ENCODE measurements at places on chromosomes 3 and 15.

GRCh38 chr3:54870423-54870822, 57.4 kb downstream of the LRTM1 start:
- no peak for DNase-seq

DNA sequence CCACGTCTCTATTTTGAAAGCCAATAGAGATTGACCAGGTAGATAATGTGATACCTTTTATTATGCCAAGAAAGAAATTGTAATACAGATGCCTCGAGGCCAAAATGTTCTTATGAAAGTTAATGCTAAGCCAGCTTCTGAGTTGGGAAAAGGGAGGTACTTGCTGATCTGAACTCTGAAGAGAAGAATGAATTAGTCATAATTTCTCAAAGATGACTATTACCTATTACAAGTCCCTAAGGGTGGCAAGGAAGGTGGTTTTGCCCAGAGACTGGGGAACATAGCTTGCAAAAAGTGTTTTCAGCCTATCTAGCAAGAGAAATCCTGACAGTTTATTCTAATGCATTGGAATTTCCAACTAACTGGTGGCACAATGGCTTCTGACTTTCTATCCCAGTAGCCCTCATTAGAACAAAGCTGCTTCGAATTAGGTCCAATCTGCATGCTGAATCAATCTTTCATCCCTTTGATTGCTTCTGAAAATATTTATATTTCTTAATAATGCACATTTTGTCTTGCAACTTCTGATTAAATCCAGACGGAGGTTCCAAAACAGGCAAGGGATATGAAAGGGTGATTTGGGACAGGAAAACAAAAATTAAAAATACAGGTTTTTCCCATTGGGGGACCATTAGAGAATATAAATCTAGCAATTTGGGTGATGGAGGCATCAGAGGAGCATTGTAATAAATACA, 17.7 kb upstream of the NR2F2 start:
- DNase-seq, result no peak

GRCh38 chr3:67654844-67655177, 399 bp upstream of the SUCLG2 start:
- no peak for DNase-seq

DNA sequence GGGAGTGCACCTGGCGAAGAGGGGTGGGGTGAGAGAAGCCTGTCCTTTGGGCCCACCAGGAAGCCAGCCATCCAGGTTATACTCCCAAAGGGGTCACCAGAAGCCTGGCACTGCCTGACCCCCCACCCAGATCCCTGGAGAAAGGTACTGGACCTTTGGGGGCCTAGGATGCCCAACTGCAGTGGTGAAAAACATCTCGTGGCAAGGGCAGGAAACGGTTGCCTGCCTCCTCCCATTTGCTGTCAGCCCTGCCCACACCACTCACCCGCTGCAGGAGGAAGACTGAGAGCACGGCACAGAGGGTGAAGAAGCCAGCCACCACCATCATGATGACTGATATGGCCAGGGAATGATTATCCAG, 2.2 kb upstream of the ULK3 start:
- DNase-seq, result no peak

- DNase-seq, result no peak
These were observed 29.0 kb downstream of the MFN1 start for GRCh38 chr3:179376474-179376873.

- DNase-seq, result no peak
These were observed 321.5 kb upstream of the ICE2 start for GRCh38 chr15:60800299-60801072.

GRCh38 chr3:154970797-154971196, 109.3 kb upstream of the MME start:
- no peak for DNase-seq

DNA sequence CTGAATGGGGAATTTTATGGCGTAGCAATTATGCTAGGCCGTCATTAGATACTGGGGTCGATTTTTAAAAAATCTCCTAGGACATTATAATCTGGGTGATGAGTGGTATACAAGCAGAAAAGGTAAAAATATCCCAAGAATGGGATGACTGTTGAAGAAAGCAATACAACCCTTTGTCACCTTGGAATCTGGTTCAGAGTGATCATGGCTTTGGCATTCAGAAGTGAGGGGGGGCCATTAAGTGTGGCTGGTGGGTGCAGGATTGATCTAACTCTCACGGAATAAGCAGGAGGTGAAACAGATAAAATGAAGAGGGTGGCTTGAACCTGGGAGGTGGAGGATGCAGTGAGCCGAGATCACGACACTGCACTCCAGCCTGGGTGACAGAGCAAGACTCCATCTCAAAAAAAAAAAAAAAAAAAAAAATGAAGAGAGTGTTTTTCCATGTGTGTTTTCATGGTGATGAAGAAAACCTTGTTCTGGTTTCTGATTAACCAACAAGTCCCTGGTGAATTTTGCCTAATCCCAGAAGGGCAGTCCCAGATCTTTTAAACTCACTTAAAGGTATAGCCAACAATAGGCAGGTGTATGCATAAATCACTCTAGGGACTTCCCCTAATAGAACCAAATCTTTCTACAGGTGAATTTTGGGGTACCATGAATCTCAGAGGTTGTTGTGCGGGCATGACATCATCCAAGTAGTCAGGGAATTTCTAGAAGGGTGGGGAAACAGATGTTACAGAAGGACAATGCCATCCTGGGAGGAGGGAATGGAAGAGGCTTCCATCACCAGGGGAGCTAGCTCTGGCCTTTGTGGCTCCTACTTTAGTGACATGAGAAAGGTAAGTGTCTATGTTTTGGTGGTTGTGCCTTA, 3.1 kb upstream of the RAD54L2 start:
- no peak for DNase-seq

DNA sequence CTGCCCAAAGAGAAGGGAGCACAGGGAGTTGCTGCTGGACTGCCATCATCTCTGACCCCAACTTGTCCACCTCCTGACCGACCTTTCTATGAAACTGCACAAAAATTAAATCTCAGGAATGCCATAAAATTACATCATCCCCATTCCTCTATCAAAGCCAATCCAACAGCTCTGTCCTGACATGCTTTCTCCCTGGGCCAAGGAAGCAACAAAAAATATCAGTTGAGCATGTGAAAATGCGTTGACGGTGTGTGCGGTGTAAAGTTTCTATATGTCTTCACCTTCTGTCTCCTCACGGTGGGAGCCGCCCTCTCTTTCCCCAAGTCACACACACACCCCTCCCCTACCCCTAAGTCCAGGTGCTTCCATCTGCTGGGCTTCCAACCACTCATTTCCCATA, 3.6 kb upstream of the ZNF774 start:
- no peak for DNase-seq

GRCh38 chr15:40338041-40338657, 2.6 kb downstream of the CCDC9B start:
- peak; percentile 69 for DNase-seq

- no peak for DNase-seq
These were observed 32.1 kb downstream of the SRPRB start for GRCh38 chr3:133837487-133838295.

DNA sequence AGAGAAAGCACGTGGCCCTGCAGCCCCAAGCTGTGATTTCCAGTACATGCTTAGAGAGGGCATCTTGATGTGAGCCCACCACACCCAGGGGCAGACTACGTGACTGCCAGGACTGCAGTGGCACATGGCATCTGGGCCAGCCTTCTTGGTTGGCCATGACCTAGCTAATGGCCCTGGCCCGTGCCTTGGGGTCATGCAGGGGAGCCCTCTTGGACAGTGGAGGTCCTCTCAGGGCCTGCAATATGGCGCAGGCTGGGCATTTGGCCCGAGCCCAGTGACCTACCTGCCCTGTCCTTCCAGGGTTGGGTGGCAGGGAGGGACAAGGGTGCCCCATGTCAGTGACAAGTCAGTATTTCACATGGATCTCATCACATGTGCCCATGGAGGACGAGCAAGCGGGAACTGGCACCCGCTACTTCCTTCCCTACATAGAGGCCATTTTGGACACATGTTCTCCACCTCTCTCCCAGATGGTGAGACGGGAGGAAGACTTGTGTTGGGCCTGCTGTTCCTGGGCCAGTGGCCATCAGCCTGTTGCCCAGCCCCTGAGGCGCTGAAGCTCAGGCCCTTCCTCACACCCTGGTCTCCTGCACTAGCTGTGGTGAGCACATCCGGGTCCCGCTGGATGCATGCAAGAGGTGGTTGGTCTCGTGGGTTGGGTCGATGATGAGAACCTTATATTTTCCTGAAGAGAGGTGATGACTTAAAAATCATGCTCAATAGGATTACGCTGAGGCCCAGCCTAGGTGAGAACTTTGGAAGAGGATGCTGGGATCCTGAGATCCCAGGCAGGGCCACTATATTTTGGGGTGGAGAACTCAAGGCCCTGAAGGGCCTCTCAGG, 195.6 kb downstream of the UBE3A start:
- DNase-seq, result no peak

DNA sequence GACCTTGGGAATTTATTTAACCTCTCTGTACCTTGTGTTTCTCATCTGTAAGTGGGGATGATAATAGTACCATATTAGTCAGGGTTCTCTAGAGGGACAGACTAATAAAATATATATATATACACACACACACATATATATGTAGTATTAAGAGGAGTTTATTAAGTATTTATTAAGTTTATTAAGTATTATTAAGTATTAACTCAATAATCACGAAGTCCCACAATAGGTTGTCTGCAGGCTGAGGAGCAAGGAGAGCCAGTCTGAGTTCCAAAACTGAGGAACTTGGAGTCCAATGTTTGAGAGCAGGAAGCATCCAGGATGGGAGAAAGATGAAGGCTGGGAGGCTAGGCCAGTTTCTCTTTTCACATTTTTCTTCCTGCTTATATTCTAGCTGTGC, 14.8 kb downstream of the OXSM start:
- no peak for DNase-seq

DNA sequence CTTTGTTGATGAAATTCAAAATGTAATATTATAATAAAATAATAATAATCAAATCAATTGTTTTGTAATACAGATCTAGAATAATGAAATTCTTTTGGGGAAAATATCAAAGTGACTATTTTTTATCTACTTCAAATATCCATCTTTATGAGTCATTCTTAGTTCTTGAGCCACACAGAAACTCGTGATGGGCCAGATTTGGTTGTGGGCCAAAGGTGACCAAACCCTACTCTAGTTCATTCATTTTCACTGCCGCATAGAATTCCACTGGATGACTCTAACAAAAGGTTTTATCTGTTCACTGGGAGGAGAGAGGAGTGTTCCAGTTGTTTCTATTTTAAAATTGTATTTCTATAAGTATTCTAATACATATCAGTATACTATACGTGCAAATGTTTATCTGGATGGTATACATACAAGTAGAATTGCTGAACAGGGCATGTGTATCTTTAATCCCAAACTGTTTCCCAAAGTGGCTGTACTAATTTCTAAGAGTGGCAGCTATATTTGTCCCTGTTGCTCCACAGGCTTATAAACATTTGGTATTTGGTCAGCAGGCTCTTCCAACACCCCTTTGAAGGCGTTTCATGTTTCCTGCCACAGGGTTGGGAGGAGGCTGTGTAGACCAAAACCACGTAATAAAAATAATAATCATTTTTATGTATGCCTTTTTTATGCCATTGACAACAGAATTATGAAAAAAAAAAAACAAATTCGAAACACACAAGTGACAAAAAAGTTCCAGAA, 7.3 kb upstream of the RTP3 start:
- no peak for DNase-seq

DNA sequence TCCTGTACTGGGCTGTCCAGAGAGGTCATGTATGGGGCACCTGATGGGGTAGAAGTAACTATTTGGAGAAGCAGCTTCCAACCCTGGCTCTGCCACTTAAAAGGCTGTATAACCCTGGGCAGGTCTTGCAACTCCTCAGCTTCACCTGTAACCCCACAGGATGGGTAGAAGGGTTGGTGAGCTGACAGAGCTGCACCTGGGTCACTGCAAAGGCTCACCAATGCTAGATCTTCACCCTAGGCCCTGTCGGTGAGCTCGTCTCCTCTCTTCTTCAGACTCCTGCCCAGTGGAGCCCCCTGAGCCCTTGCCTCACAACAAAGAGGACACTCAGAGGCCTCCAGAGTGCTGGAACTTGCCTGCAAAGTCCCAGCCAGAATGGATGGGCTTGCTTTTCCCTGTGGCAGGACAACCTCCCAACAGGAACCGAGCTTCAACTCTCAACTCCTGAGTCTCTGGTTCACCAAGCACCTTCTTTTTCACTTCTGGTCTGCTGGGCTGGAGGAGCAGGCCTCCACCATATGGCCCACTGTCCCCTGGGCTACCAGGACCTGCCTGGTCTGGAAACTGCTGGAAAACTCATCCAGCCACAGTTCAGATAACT, 45.9 kb downstream of the XXYLT1 start:
- DNase-seq, result no peak

DNA sequence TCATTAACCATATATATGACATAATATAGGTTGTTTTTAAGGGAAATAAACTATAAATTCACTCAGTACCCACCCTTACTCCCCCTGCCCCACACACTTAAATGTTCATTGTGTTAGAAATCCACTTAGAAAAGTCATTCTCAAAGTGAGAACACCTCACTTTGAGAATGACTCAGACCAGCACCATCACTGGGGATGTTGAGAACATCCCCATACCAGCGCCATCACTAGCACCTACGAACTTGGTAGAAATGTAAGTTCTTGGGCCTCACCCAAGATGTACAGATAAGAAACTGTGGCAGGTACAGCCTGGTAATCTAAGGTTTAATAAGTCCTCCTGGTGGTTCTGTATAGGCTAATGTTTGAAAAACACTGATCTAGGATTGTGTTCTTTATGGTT, 362.6 kb downstream of the LPP start:
- DNase-seq, result no peak

GRCh38 chr15:63065262-63066221, 23.0 kb downstream of the TPM1 start:
- DNase-seq, result no peak

- no peak for DNase-seq
These were observed 30.9 kb downstream of the TFG start for GRCh38 chr3:100740207-100740606.

- DNase-seq, result no peak
These were observed 562 bp downstream of the ADGRG7 start for GRCh38 chr3:100609963-100610362.

DNA sequence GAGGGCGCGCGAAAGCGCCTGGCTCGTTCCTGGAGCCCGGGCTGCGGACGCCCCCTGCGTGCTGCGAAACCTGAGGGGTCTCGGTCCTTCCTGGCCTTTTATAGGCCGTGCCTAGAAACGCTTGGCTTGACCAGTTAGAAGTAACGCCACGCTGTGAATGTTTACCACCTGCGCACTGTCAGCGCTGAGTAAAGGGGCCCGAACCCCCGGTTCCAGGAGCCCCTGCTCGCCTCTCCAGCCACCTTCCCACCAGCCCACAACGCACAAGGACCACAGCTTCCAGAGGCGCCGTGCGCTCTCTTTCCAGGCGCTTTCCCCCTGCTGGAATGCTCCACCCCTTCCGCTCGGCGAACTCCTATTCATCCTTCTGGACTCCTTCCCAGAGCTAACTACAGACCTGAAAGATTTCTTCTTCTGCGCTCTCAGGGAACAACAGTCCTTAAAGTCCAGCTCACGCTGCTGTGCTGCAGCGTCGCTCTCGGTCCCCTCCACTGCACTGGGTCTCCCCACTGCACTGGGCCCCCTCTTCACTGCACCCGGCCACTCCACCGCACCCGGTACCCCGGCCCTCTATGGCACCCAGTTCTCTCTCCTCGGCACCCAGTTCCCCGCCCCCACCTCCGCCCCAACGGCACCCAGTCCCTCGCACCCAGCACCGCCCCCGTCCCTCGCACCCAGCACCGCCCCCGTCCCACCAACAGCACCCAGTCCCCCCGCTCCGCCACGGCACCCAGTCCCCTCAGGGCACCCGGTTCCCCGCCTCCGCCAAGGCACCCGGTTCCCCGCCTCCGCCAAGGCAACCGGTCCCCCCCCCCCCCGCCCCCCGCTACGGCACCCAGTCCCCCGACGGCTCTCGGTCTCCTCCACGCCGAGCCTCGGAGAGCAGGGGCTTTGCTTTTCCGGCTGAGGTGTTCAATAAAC, 69.8 kb downstream of the SQOR start:
- no peak for DNase-seq

- no peak for DNase-seq
These were observed 350.2 kb upstream of the POU1F1 start for GRCh38 chr3:87626546-87626945.
